ENCODE measurements at places on chromosomes 5 and 9.

DNA sequence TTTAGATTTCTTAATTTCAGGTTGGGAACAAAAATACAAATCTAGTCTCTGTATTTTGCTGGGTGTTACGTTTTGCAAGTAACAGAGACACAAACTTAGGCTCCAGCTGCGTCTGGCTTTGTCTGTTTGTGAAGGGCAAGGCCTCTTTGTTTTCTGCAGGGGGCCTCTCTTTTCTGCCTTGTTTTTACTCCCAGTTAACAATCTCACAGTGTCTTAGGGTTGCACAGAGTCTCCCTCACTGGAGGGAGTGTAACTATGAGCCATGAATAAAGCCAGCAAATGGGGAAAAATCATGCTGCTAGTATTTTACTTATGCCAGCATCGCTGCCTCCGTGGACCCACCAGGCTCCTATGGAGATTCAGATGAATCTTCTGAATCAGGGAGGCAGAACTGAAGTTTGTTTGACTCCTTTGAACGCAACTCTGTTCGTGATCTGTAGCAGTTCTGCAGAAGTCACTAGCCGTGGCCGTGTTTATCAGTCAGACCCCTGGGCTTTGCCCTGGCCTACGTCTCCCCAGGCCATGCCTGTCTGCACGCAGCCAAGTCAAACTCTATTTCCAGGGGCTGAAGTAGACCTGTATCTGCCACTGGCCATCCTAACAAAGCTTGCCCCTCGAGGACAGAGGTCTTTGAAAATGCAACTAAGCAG lies 77.2 kb downstream of the ATP10B start:
- DNase-seq, result no peak

DNA sequence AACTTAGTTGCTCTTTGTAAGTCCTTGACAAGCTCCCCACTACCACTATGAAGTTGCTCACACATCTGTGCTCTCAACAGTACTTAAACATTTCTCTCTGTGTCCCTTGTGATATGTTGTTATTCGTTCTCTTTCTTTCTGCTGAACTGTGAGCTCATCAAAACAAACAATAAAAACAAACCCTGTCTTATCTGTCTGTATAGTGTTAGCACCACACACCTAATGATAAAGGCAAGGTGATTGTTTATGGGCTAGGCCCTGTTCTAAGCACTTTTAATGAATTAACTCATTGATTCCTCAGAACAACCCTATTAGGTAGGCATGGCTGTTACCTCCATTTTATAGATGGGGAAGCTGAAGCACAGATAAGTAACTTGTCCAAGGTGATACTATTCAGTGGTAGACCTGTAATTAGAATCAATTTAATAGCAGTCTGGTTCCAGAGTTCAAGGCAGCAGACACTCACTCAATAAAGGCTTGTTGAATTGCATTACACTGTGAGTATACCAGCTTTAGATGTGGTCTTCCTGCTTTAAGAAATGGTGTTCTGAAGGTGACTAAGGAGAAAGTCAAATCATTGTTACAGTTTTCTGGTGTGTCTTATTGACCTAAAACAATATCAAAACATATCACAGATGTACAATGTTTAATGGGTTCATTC lies 153.6 kb upstream of the ELL2 start:
- DNase-seq, result no peak

GRCh38 chr5:35672995-35673394 lies 55.3 kb downstream of the SPEF2 start:
- DNase-seq, result peak; percentile 6

GRCh38 chr5:68024426-68024825 lies 191.1 kb upstream of the PIK3R1 start:
- DNase-seq, result no peak

- no peak for DNase-seq
Observed at GRCh38 chr9:86672966-86673365, 274.3 kb downstream of the GAS1 start.

GRCh38 chr5:66643387-66643786 lies 47.2 kb downstream of the MAST4 start:
- DNase-seq, result no peak

DNA sequence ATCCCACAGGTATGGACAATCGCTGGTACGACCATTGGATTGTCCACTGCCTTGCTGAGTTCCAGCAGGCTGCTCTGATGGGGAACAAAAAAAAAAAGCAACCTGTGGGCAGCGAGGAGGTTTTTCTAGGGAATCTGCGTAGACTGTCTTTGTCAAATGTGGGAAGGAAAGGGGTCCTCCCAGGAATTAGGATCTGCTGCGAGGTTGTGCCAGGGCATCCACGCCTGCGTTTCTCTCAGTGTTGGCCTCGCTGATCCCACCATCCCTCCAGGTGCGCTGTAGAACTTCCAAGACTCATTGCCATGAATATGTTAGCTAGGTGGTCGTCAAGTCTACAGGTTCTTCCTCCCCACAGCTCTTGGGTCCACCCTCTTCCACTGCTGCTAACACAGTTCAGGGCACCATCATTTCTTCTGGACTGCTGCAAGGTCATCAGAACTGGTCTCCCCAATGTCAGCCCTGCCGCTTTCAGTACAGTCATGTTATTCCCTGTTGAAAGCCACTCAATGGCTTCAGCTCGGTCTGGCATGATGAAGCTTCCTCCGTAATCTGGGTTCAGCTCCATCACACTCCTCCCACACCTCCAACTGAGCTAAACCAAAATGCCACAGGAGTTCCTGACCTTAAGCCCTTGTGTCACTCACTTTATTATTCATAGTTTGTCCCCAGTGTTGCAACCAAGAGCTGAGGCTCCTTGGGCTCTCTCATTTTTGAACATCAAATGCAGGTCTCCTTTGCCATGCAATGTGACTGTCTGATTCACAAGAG lies 79.5 kb upstream of the DMRT1 start:
- no peak for DNase-seq

DNA sequence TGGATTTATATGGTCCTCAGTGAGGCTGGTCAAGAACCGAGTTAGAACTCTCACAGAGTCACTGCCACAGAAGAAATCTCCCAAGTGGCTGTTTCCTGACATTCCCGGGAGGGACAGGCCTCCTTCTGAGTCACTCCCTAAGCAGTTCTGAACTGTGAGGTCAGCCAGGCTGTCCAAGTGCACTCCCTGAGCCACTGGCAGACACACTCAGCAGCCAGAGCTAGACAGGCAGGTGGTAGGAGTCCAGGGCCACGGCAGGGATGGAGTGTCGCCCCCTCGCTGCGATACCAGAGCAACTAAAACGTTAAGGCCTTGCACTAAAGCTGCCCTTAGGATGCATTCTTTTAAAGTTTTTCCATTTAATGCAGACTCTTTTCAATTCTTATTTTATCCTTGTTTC lies 3.4 kb downstream of the IL4 start:
- DNase-seq, result no peak

DNA sequence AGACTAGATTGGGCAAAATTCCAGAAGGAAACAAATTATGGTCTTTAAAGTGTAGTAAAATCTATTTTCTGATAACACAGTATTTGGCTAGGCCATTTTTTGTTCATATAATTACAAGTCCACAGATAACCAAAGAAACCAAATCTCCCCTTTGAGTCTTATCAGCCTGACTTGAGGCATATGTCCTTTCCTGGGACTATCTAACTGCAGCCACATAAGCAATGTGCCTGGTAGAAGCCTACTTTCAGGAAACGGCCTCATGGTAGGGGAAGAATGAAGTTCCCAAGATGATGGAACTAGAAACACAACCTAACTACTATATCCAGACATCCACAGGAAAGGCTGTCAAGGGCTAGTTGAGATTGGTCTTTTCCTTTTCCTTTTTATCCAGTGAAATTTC lies 130.0 kb downstream of the PIK3R1 start:
- no peak for DNase-seq

DNA sequence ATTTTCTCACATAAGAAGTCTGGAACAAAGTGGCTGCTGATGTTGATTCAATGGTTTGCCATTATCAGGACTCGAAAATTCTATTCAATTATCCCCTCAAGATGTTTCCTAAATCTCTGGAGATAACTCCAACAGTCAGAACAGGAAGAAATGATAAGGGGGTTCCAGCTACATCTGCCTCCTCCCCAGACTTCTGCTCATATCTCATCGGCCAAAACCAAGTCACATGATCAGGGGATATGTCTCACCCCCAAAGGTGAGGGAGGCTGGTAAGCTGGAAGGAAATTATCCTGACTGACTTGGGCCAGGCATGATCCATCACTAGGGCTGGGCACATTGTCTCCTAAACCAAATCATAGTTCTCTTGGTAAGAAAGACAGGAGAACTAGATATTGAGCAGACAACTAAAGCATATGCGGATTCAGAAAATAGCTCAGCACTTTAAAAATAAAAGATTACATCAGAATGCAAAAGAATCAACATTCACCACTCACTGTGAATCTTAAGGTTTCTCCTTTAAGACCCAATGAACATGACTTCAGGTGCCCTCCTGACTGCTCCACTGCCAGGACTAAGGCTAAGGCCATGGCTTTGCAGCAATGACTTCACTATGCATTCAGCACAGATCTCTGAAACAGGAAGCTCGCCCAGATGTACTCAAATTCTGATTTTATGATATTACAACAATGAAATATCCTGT lies 306.3 kb downstream of the ENC1 start:
- no peak for DNase-seq

DNA sequence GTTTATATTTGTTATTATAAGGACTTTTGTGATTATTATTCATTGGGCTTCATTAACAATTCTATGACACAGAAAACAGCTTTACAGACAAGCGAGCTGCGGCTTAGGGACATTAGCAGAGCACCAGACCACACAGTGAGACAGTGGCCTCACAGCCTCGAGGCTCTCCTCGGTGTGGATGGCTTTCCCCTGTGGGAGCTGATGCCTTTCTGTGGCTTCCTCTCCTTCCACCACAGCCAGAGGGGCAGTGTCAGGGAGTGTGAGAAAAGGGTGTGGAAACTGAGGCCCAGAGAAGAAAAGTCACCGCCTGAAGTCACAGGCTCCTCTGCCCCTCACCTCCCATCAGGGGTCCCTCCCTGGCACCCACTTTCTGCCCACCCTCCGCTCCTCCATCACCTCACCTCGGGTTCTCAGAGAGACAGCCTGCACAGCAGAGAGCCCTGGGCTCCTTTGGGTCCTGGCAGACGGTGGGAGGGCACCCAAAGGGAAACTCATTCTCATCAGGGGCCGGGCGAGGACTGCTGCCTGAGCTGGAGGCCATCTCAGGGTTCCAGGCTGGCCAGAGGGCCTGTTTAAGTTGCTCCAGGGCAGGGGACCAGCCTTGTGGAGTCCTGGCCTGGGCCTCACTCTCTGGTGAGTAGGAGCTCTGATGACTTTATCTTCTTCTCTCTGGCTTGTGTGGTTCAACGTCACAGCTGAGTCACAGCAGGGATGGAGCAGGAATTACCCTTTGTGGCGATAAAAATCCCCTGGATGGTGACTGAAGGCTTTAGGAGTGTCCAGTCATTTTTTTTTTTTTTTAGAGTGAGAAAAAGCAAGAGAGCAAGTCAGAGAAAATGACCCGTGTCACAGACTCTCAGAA lies 830 bp downstream of the TRAF1 start:
- peak; percentile 89 for DNase-seq

- no peak for DNase-seq
Observed at GRCh38 chr5:111641533-111642233, 115.3 kb downstream of the NREP start.

DNA sequence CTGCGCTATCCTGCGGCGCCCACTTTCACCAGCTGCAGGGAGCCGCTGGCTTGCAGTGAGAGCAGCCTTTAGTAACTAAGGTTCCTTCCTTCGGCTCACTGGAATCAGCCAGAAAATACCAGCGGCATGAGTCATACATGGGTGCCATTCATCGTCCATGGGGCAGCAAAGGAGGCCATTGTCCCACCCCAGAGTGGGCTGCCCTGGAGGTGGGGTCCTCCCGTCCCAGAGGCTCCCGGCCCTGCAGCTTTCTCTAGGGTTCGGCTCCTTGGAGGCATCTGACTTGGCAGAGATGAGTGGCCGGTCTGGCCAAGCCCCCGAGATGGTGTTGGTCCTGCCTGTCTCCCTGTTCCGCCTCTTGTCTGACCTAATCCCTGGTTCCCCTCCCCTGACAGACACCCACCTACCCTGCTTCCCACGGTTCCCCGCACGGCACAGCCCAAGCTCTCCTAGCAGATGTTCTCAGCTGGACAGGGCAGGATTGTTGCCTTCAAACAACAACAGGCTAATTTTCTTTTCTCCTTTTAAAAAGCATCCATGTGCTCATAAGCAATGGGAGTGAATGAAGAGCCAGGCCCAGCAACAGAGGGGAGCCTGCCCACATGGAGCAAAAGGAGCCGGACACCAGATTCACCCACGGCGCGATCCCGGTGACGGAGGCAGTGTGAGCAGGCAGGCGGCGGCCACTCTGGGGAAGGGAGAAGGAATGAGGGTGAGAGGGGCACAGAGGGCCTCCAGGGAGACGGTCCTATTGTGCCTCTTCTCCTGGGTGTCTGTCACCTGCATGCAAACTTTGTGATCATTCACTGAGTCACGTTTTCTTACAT lies 97.0 kb upstream of the COL5A1 start:
- no peak for DNase-seq

DNA sequence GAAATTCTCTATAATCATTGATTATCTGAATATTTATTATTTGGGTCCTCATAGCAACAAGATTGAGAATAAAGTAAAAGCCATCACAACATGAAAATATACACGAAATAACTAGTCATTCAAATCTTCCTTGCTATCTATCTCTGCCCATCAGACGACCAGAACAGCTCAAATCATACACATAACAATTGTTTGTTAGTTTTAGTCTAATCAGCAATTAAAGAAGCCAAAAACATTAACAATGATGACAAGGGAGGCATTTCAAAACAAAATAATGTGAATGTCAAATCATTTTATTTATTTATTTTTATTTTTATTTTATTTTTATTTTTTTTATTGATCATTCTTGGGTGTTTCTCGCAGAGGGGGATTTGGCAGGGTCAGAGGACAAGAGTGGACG lies 106.0 kb upstream of the BNC2 start:
- DNase-seq, result no peak

- no peak for DNase-seq
Observed at GRCh38 chr5:116575326-116576052, 866 bp upstream of the SEMA6A start.

GRCh38 chr9:133506653-133507038 lies 18.1 kb downstream of the MYMK start:
- no peak for DNase-seq

DNA sequence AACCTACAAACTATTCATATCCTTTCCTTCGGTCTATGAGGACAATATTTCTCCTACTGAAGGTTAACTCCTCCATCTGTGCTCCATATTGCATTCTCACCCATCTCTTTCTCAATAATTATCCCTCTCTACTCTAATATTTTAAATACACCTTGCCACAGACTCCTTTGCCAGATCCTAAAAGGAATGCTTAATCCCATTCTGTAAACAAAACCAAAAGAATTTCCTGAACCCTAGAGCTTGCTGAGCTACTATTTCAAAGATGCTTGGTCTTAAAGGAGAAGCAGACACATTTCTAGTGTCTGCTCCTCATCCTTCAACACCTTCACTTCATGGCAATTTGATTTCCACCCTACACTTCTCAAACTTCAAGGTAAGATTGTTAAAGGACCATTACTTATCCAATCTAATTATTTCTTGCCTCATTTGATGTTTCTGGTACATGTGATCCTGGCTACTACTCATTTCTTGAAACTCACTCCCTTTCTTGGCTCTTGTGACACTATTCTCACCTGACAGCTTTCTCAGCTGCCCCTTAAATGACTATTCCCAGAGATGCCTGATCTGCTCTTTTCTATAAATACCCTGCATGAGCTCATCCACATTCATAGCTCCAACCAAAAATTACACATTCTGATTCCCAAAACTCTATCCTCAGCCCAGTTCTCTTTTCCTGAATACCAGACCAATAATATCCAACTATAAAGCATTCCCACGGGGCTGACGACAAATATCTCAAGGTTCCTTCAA lies 20.2 kb downstream of the HOMER1 start:
- DNase-seq, result no peak
